Left ventricle myocardium inferior (tissue), 1 donor: ENCODE measurements at places on chromosomes 4 and X. TPM values are rescaled to one million over a fixed set of nuclear protein-coding genes. Genes with fewer than 3 reads are reported as not detected.

The ENOX2 gene
- 14.1 TPM for total RNA-seq

The PPP1R2C gene
- total RNA-seq: not detected

The AP1S2 gene
- 143 TPM for total RNA-seq

The CYTL1 gene
- 0.47 TPM for total RNA-seq

The PJA1 gene
- total RNA-seq: 18.2 TPM

The MBNL3 gene
- 38.5 TPM for total RNA-seq

The TEX13D gene
- not detected for total RNA-seq

The IL2 gene
- total RNA-seq: not detected

The IGSF1 gene
- total RNA-seq: 2.4 TPM

The TCEAL5 gene
- total RNA-seq: 0.19 TPM

The DNAAF6 gene
- total RNA-seq: not detected

The LIN54 gene
- total RNA-seq: 6.2 TPM

The FMR1NB gene
- not detected for total RNA-seq

The SSX2 gene
- not detected for total RNA-seq

- peak; percentile 68 for DNase-seq
Observed at GRCh38 chr4:3291969-3292570, 751 bp upstream of the RGS12 start.

DNA sequence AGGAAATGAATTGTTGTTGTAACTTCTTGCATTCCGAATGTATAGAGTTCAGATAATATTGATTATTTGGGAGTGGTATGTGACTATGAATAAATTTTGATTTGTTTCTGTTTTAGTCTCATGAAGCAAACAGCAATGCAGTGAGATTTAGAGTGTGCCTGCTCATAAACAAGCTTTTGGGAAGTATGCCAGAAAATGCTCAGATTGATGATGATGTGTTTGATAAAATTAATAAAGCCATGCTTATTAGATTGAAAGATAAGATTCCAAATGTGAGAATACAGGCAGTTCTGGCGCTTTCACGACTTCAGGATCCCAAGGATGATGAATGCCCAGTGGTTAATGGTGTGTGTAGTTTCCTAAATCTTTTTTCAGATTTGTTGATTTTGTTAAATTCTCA is 2.0 kb downstream of the NCAPG start:
- DNase-seq: no peak

GRCh38 chr4:79492148-79492547 is 84.1 kb upstream of the GK2 start:
- peak; percentile 55 for DNase-seq

DNA sequence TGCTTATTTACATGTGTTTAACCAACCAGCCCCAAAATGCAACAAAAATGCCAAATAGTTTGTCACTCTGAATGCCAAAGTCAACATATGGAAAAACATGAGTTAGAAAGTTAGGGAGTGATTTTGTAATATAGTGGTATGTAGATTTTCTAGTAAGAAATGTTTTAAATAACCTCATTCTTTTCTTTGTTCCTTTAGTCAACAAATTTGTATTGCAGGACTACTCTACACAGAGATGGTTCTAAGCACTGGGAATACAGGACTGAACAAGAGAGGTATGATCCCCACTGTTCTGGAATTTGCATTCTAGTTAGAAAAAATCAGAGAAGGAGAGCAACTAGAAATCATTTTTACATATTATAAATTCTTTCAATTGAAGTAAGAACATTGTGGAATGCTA is 218.8 kb upstream of the ANXA10 start:
- no peak for DNase-seq

DNA sequence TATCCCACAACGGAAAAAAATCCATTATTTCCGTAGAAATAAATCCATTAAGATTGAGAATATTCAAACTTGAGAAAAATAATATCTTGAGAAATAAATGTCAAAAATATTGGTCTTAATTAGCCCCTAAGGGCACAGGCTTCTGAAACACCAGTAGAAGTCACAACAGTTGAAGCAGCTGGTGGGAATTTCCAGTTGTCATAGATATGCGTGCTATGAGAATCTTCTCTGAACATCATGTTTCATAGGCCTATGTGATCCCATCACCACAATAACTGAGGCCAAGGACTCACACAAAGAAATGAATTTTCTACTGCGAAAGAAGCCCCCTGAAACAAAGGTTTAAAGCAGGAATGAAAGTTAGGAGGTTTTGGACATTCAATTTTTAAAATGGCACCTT is 292.0 kb downstream of the DTHD1 start:
- DNase-seq: no peak

DNA sequence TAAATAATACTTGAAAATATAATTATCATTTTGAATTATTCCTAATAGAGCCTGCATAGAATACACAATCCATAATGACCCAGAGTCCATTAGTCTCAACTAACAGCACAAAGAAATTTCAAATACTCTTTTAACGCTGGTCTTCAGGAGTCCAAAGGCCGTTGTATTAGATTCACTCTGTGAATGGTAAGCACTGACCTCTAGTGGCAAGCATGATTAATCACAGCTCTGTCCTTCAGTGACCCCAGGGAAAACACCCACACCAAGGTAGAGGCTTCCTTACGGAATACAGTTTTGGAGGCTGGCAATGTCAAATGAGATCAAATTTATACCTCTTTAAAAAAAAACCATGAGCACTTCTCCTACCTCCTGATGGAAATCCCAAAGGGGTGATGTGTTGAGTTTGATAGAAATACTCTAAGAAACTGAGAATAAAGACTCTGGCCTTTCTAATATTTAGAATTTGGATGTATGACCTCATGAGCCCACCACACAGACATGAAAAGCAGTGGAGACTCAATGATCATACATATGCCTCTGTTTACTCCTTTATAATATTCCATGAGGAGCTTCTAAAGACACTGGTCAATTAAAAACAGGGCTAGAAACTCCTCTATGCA is 147.2 kb upstream of the DKK2 start:
- DNase-seq: no peak

DNA sequence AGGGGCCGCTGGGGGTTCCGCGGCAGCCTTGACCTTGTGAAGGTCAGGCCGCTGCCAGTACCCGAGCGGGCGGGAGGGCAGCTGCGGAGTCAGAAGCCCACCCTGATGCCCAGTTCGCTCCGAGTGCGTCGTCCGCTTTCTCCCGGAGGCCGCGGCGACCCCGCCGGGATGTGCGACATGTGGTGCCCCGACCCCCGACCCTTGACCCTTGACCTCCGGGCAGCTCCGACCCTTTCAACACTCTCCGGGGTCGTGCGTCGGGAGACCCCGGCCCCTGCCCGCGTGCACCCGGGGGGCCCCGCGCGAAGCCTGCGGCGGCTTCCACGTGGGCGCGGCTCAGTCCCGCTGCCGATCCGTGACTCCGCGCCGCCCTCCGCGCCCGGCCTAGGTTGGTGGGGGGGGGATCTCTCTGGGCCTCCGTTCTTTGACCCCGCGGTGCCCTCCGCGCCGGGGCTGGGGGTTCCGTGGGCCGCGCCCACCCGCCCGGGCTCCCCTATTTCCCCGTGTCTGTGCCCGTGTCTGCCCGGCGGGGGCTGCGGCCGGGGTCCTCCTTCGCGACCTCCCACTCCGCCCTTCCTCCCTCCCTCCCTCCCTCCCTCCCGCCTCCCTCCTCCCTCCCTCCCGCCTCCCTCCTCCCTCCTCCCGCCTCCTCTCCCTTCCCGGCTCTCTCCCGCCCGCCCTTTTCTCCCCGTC is 609 bp upstream of the SLC25A6 start:
- DNase-seq: peak; percentile 69

- DNase-seq: no peak
Observed at GRCh38 chrX:70352496-70352895, 62.6 kb downstream of the KIF4A start.

DNA sequence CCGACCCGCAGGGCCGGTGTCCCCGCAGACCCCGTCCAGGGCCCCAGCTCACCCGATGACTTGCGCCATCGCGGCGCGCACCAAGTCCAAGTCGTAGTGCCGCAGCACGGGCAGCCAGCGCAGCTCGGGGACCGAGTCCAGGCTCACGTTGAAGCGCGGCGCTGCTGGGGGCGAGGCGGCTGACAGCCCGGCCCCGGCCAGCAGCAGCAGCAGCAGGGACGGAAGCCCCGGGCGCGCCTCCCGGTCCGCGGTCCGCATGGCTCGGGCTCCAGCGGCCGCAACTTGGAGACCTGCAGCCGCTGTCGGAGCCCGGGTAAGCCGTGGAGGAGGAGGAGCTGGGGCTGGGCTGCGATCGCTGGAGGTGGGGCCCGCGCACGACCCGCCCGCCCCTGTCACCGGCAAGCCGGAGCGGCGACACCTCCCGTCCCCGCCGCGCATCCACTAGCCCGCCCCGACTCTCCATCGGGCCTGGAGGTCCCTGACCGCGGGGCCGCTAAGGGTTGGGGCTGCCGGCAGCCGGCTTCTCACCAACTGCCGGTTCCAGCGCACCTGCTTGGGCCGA is at the start of gene NAAA:
NAAA (minus strand) TSS at position 322 of the 562 bp plus-strand sequence; CDS start at position 258, 64 bp downstream.
- peak; percentile 81 for DNase-seq

- DNase-seq: no peak
Observed at GRCh38 chr4:121219227-121219626, 55.1 kb upstream of the TNIP3 start.

GRCh38 chrX:71178908-71179307 is 34.3 kb downstream of the NLGN3 start:
- no peak for DNase-seq

DNA sequence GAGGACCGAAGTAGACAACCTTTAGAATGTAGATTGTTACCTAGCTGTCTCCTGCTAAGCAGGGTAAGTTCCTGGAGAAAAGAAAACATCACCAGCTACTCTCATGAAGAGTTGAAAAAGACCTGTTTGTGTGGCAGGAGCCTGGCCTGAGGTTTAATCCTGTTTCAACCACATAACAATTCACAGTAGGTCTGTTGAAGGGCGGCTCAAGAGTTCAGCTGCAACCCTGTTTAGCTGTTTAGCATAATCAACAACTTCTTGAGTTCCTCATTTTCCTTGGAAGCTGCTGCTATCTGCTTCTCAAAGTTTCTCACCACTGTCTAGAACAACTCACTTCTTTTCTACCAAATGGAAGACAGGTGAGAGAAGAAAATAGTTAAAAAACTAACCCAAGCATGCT is 170.4 kb upstream of the TET2 start:
- DNase-seq: no peak

DNA sequence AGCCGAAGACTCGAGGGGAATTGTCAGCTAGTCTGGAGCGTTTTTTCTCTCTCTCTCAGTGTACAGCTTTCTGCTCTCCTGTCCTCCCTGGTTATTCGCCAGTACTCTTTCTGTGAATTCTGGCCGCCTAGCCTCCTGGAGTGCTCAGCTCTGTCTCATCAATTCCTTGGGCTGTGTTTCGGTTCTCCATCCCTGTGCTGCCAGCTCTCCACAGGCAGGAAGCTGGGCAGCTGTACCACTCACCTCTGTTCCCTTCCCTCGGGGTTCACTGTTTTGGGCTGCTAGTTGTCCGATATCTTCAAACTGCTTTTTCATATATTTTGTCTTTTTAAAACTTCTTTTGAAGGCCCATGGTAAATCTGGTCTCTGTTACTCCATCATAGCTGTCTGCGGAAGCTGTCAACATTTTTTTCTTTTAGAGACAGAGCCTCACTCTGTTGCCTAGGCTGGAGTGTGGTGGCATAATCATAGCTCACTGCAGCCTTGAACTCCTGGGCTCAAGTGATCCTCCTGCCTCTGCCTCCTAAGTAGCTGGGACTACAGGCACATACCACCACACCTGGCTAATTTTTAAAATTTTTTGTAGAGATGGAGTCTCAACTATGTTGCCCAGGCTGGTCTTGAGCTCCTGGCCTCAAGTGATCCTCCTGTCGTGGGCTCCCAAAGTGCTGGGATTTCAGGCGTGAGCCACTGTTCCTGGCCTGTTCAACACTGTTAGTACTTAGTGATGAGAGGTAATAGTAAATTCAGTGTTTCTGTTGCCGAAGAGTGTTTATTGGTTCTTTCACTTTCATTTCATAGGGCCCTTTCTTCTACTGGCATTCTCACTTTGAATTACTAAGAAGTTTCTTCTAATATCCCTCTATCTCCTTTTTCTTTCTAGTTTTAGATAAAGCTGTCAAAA is 18.6 kb downstream of the ZCCHC4 start:
- no peak for DNase-seq

DNA sequence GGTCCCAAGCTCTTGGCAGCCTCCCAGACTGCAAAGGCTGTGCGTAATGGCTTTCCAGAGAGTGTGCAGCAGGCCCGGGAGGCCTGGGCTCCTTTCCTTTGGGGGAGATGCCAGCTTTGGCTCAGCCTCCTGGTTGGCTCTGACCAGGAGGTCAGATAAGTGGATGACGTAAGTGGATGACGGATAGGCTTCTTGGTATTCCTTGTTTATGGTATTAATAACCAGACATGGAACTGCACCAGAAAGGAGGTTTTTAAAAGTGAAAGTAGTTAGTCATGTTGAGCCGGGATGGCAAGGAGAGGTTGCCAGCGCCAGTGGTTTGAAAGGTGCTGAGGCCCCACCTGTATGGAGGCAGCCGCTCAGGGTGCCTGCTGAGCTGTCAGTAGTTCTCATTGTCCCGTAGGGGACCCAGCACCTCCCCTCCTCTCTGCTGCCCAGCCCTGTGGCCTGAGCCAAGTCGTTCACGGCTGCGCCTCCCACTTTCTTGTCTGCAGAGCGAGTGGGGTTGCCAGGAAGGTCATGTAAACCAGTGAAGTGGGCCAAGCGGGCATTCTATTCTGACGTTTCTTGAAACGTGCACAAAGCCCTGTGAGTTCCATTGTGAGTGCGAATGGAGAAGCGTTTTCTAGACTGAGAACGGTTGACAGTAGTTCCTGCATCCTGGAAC is 28.7 kb upstream of the STOX2 start:
- DNase-seq: peak; percentile 83

DNA sequence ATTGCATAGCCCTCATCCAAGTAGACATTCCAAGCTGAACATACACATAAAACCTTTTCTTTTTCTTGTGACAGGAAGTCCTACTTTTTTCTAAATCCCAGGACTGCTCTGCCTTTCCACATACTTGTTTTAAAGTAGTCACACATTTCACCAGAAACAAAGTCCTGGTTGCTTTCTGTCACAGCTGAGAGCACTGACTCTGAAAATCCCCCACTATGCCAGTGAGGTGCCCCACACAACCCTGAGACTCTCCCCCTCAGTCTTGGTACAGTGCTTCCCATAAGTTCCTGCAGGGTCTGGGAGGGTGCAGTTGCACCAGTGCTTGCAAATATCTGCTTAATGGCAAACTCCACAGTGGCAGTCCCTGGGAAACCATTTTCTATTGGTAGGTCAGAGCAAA is 84.2 kb downstream of the DCHS2 start:
- DNase-seq: no peak

- DNase-seq: no peak
Observed at GRCh38 chr4:8391071-8391470, 49.5 kb downstream of the ACOX3 start.

DNA sequence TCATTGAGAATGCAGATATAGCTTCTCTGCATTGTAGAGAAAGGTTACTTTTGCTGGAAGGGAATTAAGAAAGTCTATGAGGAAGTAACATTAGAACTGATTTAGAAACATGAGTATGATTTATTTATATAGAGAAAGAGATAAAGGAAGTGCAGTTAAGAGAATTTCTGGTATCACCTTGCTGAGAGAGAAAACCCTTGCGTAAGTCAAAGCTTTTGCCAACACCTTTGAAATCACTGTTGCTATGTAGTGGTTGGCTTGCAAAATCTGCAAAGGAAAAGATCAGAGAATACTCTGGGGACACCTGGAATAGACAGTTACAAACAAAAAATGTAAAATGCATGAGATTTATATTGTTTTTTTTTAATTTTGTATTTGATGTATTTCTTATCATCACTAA is 137.3 kb upstream of the RXFP1 start:
- DNase-seq: no peak
